Hindlimb muscle (tissue), 1 donor: ENCODE measurements at places on chromosomes 6 and 20.
A peak's percentile ranks its signal among the peaks of the same experiment; 100 is the strongest.

DNA sequence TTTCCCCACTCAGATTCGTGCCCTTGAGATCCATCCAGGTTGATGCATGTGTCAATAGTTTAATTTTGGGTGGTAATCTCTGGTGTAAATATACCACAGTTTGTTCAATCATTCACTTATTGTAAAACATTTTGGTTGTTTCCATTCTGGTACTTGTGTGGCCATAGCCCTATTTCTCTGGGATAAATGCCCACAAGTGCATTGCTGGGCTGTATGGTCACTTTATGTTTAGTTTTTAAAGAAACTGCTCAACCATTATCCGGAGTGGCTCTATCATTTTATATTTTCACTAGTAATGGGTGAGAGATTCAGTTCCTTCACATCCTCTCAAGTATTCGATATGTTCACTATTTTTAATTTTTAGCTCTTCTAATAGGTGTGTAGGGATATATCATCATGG is 60.7 kb upstream of the RNF24 start:
- DNase-seq = no peak

GRCh38 chr6:156175971-156176421 is 601.2 kb upstream of the ARID1B start:
- DNase-seq = no peak

DNA sequence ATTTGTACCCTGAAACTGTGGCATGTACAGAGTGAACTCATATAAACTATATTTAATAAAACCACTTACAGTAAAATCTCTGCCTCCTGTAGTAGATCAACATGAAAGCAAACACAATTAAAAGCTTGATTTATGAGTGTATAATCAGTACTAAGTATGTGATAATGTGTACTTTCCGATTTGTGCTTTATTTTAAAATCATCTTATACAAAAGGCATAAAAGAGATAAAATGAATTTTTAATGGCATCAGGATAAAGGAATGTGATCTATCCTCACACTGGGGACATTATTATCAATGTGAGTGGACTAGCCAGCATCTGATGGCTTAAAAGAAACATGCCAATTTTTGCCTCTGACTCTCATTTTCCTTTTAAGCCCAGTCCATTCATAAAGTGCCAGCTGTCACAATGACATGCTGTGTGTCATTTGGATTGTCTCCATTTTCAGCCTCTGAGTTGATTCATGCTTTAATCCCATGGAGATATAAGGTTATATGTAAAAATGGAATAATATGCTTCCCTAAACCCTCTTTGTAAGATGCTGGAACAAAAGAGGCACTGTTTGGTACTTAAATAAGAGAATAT is 831.6 kb upstream of the EYS start:
- no peak for DNase-seq

GRCh38 chr6:76888351-76888750 is 574.9 kb downstream of the HTR1B start:
- DNase-seq = no peak

- DNase-seq = no peak
Observed at GRCh38 chr6:5626727-5627426, 365.6 kb downstream of the FARS2 start.

- no peak for DNase-seq
Observed at GRCh38 chr20:35595901-35596300, 19.7 kb upstream of the SPAG4 start.

GRCh38 chr20:46770330-46771194 is 61.1 kb downstream of the SLC2A10 start:
- no peak for DNase-seq

- no peak for DNase-seq
Observed at GRCh38 chr6:150639823-150640331, 40.2 kb downstream of the PLEKHG1 start.

- no peak for DNase-seq
Observed at GRCh38 chr20:1876975-1877608, 18.1 kb upstream of the SIRPA start.

- DNase-seq = peak; percentile 83
Observed at GRCh38 chr20:31968291-31969126, 558 bp downstream of the XKR7 start.

DNA sequence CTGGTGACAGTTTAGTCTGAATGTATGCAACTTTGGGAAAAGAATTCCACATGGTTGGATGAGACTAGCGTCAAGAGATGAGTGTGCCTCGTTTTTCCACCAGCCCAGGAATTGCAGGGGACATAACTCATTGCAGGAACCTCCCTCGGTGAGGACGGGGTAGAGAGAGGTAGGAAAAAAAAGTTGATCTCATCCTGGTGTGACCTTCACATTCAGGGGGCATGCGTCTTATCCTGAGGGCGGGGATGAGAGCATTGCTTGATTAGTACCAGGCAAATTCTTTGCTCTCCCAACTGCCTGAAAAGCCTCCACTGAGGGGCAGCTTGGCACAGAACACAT is 11.8 kb downstream of the TLDC2 start:
- no peak for DNase-seq

- no peak for DNase-seq
Observed at GRCh38 chr20:19433371-19434350, 221.2 kb downstream of the SLC24A3 start.

DNA sequence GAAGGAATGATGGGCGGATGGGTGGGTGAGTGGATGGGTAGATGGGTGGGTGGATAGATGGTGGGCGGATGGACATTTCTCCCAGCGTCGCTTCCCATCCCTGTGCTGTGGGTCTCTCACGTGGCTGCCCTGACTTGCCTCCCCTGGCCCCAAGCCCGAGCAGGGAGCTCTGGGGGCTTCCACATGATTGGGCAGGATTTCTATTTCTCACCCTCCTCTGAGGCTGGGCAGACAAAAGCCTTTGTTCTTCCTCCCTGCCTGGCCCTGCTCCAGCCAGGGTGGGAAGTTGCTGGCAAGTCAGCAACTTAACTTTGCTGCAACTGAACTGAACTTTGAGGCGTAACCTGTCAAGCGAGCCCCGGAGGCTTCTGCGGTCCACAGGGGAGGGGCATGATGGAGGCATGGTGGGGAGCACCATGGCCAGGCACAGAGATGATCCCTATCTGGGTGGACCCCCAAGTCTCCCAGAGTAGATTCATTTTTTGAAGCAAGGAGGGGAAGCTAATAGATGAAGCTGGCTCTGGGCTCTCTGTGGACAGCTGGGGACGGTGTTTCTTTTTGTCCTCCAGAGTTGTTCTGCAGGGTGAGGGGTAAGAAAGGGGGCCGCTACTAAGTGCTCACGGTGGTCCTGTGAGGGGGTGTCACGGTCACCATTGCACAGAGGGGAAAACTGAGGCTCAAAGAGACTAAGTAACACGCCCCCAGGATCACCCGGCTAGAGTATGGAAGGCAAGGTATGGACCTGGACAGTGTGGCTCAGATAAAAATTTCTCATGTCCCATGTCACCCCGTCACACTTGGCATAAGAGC is 140.1 kb downstream of the CEBPB start:
- no peak for DNase-seq

- no peak for DNase-seq
Observed at GRCh38 chr6:78192057-78192456, 539.2 kb downstream of the MEI4 start.

DNA sequence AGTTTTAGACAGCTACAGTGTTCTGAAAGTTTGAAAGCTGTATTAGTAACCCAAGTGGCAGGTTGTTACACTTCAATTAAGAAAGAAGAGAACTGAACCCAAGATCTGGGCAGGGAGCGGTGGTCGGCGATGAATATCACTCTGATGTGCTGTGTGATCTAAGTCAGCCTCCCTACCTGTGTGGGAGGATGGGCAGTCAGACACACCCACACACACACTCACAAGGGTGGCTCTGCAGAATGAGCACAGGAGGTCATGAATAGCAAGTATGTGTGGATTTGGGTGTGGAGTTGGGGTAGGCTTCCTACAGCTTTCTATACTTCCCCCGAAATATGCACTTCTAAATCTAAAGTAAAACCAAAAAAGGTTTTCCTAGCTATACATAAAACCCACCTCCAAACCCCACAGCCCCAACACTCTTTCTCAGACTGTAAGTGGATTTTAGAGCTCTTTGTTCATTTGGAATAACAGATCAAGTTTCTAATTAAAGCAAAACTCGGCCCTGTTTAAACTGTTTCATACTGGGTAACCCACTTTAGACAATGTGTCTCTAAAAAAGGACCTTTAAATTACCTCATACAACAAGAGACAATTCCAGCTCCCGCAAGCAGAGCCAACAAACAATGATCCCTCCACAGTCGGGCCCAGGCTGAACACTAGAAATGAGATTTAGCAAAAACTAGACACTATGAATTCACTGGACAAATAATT is 19.4 kb downstream of the TNFRSF21 start:
- DNase-seq = no peak

- no peak for DNase-seq
Observed at GRCh38 chr6:166476061-166476591, 93.4 kb upstream of the MPC1 start.

- no peak for DNase-seq
Observed at GRCh38 chr20:57076152-57076652, 190.2 kb downstream of the BMP7 start.

DNA sequence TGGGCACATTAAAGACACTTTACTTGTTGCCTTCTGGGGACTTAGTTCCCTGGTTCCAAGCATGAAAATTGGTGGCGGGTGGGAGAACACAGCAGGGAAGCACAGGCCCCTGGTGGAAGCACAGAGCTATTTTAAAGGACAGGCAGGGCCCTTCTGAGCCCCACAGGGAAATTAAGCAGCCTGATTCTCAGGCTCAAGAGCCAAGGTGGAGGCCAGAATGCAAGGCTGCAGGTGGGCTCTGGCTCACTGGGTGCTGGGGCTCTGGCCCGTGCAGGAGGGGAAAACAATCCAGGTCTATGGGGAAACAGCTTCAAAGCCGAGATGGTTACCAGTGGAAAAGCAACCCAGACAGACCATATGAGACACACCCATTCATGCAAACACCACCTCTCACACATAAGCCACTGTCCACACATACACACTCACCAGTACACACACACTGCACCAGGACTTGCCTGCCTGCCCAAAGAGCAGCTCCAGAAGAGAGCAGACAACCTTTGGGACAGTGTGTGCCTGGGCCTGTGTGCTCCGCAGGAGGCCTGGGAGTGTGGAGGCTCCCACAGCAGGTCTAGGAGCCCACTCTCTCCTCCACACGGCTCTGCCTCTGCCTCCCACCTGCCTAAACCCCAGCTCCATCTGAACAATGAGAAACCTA is 30.6 kb downstream of the TFEB start:
- DNase-seq = no peak

DNA sequence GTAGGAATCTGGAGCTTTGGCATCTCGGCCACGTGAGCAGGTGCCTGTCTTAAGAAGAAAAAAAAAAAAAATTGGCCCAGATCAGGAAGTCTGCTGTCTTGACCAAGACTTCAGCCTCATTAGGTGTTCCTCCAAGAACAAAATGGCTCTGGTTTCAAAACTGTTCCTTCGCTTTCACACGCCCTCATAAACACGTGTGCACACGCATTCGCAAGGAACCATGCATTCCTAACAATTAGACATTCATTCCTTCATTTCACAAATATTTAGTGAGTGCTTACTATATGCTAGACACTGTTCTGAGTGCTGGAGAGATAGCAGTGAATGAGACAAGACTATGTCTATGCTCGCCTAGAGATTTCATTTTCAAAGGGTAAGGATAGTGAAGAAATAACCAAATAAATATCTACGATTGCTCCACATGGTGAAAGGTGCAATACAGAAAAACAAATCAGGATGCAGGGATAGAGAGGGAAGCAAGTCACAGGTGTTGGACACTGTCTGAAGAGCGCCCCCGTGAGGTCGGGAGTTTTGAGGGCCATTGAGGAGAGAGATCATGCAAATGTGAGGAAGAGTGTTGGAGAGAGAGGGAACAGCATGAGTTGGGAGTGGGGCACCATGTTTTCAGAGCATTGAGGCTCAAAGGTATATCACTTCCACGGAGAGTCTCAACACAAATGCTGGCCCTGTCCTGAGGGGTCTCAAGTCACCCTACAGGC is 53.3 kb downstream of the CCDC170 start:
- DNase-seq = no peak

DNA sequence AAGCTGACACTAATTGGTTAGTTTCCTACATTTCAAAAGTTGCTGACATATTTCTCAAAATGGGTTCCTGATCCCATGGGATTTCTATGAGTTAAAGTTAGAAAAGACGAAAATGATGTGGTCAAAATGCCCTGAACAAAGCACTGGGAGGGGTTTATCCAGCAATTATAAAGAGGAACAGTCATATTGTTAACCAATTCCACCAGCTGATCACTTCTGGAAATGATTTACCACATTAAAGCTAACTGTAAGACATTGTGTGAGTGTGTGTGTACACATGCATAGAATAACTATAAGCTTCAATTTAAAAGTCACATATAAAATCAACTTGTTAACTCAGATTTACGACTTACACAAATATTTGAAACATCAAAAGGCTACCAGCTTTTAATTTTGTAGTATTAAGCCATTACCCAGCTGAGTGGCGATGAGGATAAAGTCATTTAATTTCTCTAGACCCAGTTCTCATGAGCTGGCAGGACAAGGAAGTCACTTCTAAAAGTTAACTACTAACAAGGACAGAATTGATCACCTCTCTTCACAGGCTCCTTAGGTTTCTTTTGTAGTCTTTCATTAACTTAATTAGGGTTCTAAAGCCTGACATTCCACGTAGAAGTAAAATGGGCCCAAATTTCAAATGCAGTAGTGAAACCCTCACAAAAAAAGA is 40.4 kb downstream of the MAN1A1 start:
- DNase-seq = no peak

GRCh38 chr20:36571564-36572504 is 1.6 kb upstream of the TGIF2 start:
- no peak for DNase-seq
